ENCODE measurements at places on chromosomes 13 and 19.

GRCh38 chr13:40429706-40430545, 236.5 kb downstream of the FOXO1 start:
- DNase-seq: no peak

DNA sequence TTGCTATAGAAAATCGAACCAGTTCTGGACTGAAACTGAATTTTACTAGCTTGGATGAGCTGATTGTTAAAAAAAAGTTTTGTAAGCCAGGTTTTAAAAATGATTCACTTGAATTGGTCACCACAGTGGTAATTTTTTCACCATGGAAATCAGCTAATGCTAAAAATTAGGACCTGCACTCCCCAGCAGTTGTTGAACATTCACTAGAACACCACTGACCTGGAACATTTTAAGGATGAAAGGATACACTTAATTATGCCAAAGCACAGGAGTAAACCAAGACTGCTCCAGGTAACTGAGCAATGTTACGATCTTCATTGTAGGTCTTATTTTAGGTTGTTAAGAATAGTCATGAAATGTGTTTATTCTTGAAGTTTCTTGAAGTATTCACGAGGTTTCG, 1342.6 kb upstream of the SPRY2 start:
- no peak for DNase-seq

- no peak for DNase-seq
These were observed 126.2 kb downstream of the KCNRG start for GRCh38 chr13:50141375-50141975.

GRCh38 chr13:58340895-58341294, 709.4 kb downstream of the PCDH17 start:
- no peak for DNase-seq

- no peak for DNase-seq
These were observed 8.1 kb downstream of the NKPD1 start for GRCh38 chr19:45152504-45153338.

- DNase-seq: no peak
These were observed 53.3 kb upstream of the POSTN start for GRCh38 chr13:37651891-37652290.

GRCh38 chr13:54687173-54687572, 1658.6 kb downstream of the OLFM4 start:
- DNase-seq: no peak

GRCh38 chr19:7562646-7563393, 27.3 kb downstream of the PNPLA6 start:
- no peak for DNase-seq

- peak; percentile 32 for DNase-seq
These were observed 7.4 kb upstream of the FCGBP start for GRCh38 chr19:39941615-39942365.

DNA sequence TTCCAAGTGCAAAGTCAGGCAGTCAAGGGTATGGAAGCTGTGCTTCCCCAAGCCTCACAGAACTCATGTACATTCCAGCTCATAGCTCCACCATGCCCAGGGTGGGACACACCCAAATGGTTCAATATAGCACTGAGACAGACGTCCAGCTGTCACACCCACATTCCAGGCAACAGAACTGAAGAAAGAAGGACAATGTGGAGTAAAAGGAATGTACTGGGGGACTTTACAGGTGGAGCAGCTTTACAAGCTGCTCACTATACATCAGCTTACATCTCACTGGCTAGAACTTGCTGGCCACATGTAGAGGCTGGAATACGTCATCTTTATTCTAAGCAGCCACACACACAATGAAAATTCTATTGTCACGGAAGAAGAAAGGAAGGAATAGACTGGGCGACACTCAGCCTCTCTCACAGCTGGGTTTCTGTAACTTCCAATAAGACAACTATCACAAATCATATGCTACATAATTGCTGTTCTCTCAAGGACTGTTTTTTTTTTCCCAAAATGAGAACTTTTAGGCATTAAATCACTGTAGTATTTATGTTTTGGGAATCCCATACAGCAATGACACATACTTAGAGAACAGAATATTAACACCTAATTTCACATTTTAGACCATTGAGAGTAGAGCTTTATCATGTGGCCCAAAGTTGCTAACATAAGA, 86.1 kb downstream of the KLF12 start:
- DNase-seq: no peak

DNA sequence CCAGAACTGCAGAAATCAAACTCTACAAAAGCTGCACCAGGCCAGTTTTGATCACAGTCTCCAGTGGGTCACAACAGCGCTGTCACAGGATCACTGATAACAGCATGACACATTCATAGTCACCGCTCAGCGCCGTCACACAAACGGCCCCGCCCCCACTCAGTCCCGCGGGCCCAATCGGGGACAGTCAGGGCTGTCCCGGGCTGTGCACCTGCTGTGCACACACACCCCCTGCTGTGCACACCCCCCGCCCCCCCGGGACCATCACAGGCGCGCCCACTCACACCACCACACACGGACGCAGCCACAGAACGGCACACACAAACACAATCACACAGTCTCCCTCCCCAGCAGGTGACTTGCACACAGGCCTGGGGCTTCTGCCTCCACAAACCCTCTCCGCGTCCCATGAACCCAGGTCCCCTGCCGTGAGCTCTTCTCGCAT, 435 bp upstream of the ZNF382 start:
- DNase-seq: peak; percentile 82

DNA sequence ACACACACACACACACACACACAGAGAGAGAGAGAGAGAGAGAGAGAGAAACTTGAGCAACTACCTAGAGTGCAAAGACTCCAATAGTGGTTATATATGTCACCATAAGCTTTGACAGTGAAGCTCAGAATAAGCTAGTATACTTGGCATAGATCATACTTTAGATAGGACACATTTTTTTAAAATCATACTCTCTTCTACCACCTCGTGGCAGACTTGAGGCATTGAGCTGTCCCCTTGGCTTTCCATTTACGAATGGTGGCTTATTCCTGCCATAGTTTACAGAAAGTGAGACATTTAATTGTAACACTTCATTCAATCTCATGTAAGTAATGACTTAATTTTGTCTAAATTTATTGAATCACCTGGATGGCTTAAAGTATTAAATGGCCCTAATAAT, 108.2 kb downstream of the EDNRB start:
- DNase-seq: no peak

- DNase-seq: no peak
These were observed 129.6 kb downstream of the KCTD15 start for GRCh38 chr19:33926306-33926705.

GRCh38 chr13:28421676-28422410, 73.1 kb downstream of the FLT1 start:
- no peak for DNase-seq

GRCh38 chr13:48731957-48732569, 78.3 kb downstream of the CYSLTR2 start:
- DNase-seq: peak; percentile 27

- DNase-seq: no peak
These were observed 133.9 kb downstream of the SLITRK6 start for GRCh38 chr13:85665286-85665685.

GRCh38 chr19:2424686-2425621, 2.4 kb downstream of the TIMM13 start:
- no peak for DNase-seq

DNA sequence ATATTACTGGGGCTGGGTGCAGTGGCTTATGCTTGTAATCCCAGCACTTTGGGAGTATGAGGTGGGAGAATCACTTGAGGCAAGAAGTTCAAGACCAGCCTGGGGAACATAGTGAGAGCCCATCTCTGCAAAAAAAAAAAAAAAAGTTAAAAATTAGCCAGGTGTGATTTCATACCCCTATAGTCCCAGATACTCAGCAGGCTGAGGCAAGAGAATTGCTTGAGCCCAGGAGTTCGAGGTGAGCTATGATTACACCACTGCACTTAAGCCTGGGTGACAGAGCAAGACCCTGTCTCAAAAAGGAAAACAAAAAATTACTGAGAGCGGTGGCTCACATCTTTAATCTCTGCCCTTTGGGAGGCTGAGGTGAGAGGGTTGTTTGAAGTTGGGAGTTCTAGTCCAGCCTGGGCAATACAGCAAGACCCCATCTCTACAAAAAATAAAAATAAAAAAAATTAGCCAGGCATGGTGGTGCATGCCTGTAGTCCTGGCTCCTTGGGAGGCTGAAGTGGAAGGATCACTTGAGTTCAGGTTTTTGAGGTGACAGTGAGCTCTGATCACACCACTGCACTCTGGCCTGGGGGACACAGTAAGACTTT, 87.5 kb downstream of the ZMYM2 start:
- DNase-seq: no peak

GRCh38 chr13:30027569-30028455, 177.4 kb upstream of the UBL3 start:
- DNase-seq: no peak

DNA sequence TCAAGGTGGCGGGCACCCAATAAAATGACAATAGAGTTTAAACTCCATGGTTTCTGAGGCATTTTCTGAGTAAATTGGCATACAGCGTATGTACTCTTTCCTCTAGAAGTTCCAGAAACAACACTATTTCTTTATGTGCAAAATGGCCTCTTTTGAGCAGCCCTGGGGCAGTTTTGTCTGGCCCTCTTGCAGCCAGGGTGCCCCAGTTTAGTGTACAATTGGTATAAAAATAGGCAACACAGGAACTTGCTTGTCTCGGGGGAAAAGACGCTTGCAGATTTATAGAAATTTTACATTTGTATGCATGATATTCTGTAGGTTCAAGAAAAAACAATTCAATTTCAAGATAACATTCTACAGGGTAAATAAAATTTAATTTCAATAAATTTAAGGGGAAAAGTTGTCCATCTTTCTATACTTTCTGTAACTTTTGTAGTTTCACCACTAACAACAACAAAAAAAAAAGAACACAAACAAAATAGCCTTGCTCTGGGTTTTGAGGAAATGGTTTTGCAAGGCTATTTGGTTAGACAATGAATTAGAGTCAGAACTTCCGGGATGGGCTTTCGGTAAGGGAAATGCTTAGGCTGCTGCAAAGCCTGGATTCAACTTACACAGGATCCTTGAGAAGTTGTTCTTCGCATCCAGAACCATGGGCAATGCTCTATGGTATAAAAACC, 45.3 kb downstream of the LRCH1 start:
- DNase-seq: no peak

GRCh38 chr19:37007587-37008220, 70.5 kb upstream of the ZNF420 start:
- no peak for DNase-seq

DNA sequence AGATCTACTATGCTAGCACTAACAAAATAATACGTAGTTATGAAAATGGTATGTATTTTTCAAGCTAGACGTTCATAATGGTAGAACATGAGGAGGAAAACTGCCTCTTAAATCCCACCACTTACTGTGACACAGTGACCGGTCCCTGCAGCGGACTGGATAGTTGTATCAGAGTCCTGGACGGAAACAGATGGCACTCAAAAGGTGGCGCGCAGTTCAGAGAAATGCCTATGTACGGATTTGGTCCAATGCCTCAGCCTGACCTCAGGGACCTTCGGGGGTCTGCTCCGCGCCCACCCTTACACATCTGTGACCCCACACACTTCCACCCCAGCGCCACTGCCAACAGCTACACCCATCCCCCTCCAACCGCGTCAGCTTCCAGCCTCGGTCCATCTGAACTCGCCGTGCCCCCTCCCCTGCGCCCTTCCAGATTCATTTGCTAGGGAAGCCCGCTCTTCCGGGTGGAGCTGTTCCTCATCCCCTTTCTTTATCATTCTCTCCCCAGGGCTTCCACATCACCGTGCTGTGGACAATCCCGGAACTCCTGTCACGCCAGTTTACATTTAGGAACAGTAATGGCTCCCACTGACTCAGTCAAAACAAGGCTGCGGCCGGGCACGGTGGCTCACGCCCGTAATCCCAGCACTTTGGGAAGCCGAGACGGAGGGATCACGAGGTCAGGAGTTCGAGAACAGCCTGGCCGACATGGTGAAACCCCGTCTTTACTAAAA, 792 bp upstream of the LENG8 start:
- no peak for DNase-seq

DNA sequence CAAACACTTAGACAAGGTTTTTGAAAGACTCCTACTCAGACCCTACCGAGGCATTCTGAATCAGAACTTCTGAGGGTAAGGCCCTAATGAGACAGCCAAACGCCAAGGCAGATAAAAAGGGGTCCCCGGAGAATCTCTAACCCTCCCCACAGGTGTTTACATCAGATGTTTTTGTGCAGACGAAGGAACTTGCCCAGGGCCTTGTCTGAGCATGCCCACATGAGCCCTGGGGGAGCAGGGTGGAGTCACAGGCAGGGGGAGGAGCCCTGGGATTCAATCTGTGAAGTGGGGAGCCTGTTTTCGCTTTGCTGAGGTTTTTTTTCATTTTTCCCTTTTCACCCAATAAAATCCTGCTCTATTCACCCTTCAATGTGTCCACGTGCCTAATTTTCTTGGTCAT, 61.6 kb upstream of the MED4 start:
- peak; percentile 26 for DNase-seq

GRCh38 chr19:5216141-5216847, 124.3 kb downstream of the PTPRS start:
- no peak for DNase-seq

GRCh38 chr19:33905937-33906577, 109.4 kb downstream of the KCTD15 start:
- no peak for DNase-seq

- no peak for DNase-seq
These were observed 1.5 kb downstream of the KISS1R start for GRCh38 chr19:918481-919198.

DNA sequence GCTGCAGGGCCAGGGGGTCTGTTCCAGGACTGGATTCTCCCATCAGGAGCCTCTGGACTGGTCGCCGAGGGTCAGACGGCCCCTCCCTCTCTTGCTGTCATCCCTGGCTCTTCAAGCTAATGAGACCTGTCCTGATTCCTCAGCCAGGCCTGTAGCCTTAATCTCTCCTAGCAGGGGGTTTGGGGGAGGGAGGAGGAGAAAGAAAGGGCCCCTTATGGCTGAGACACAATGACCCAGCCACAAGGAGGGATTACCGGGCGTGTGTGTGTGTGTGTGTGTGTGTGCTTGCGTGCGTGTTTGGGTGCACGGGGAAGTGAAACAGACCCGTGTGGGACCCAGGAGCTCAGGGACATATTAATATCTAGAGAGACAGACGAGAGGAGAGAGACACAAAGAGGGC, 1.9 kb upstream of the CRX start:
- no peak for DNase-seq

DNA sequence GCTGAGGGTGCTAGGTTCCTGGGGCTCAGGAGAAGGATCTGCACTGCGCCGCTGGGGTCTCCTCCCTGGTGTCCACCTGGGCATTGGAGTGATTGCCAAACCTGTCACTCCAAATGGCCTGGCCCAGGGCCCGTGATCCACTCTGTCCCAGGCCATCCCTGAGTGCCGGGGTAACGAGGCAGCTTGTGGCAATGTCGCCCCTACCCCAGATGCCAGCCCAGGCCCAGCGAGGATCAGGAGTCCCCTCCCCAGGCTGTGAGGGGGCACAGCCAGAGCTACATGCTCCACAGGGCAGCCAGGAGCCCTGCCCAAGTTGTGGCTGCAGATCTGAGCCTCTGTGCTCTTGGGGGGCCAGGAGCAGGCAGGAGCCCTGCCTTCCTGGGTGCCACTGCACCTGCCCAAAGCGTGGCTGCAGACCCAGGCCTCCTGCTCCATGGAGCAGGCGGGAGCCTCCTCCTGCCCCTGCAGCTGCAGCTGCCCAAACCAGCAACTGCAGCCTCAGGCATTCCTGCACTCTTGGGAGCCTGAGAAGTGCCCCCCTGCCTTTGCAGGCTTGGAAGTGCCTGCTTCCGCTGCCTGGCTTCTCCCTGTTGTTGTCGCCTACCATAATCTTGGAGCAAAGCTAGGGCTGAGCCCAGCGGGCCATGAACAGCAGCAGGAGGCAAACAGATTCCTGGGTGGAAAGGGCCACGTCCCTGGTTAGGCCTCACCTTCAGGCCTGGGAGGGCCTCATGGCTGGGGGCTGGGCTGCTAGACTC, 4.6 kb downstream of the IGFL4 start:
- DNase-seq: no peak

GRCh38 chr13:32969516-32969941, 46.7 kb upstream of the KL start:
- DNase-seq: no peak

Measured in activated CD4-positive, CD25-positive, alpha-beta regulatory T cell treated with anti-CD3 and anti-CD28 coated beads, Interleukin-2, amount 50 U/mL, for 16 hours (primary cell).